ENCODE measurements at places on chromosomes 1 and 21. TPM values are rescaled to one million over a fixed set of nuclear protein-coding genes. Genes with fewer than 3 reads are reported as not detected.
A peak's percentile ranks its signal among the peaks of the same experiment; 100 is the strongest.

DNA sequence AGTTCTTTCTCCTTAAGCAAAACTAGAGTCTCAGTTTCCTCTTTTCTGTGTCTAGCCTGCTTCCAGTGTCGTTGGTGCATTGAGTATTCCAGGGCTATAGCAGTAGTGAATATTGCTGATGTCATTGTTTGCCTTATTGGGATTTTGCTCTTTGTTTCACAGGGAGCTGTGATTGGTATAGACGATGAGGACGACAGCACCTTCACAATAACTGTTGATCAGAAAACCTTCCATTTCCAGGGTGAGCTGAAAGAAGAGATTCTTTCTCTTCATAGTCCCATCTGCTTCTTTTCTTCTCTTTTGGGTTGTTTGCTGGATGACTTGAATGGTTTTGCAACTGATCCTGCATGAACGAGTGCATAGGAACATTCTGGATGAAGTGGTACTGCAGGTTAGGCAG, 52.4 kb downstream of the OSBPL9 start:
- no peak for DNase-seq

DNA sequence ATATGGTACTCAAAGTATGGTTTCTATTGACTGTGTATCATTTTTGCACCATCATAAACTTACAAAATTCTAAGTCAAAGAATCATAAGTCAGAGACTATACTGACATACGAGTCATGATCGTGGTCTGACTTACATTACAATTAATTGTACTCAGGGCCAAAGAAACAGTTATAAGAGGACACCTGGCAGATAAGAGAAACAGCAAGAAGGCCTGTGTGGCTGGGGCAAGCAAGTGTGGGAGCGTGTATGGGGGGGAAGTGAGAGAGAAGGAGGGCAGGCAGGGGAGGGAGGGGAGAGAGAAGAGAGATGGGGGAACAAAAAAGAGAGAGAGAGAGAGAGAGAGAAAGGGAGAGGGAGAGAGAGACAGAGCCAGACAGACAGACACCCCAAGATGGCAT, 70.9 kb downstream of the RERE start:
- no peak for DNase-seq

DNA sequence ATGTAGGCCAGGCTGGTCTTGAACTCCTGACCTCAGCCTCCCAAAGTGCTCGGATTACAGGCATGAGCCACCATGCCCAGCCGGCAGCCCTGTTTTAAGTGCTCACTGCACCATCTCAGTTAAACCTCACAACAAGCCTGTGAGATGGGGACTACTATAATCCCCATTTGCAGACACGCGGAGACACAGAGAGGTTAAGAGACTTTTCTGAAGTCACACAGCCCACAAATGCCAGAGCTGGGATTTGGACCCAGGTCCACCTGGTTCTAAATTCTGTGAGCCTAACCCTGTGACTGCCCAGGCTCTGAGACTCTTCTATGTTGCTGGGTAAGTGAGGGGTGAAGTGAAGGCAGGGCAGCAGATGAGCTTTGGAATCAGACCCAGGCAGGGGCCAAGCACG, 6.4 kb downstream of the PADI1 start:
- DNase-seq, result no peak

DNA sequence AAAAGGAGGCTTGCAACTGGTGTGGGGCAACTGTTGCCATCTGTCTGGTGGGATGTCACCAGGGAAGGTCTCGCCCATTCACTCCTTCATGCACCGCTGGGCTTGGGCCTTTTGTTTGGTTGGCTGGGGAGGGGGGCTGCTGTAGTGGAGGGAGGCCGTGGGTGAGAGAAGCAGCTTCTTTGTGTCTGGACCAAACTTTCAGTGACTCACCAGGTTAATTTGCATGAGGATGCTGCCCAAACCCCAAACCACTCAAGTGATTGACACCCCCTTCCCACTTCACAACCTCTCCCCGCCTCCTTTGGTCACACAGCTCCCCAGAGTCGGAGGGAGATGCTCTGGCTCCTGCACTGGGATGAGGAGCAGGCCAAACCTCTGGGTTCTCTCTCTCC, 19.7 kb downstream of the BTG2 start:
- peak; percentile 40 for DNase-seq

- DNase-seq, result no peak
These were observed 49.2 kb downstream of the ALG14 start for GRCh38 chr1:95023399-95024043.

DNA sequence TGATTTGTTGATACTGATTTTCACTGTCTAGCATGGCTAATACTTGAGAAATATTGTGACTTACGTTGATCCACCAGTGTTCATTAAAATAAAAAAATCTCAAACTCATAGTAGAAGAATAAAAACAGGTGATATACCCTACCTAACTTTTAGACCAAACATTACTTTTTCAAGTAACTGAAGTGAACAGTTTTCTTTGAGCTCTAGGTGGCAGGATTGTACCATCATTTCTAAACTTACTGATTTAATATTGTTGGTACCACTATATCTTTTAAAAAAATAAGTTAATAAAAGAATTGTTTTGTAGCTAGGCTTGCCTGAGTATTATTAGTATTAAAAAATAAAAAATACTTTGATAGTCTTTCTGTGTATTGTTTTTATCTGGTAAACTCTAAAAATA, 21.5 kb downstream of the CDC73 start:
- DNase-seq, result no peak

DNA sequence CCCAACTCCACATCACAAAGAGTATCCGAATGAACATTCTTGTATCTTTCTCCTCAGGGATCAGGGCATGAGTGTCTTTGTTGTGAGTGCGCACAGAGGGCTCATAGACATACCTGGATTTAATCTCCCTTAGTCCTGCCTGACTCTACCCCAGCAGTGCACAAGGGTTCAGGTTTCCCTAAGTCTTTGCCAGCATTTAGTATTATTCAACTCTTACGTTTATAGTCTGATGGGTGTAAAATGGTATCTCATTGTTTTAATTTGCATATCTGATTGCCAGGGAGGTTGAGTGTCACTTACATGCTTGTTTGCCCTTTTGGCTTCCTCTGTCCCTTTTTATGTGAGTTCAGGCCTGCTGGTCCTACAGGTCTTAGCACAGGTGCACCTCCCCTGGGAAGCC, 49.5 kb downstream of the FOXD2 start:
- DNase-seq, result no peak

- DNase-seq, result peak; percentile 88
These were observed at the start of gene FAAP20 for GRCh38 chr1:2194319-2194897. Gene FAAP20, minus strand, starts transcription at chr1:2194772. Its CDS starts 23 bp downstream, at chr1:2194749.

- no peak for DNase-seq
These were observed 571.8 kb upstream of the ADGRL2 start for GRCh38 chr1:81228926-81229325.

GRCh38 chr1:81304187-81304586, 496.5 kb upstream of the ADGRL2 start:
- no peak for DNase-seq

GRCh38 chr1:19038732-19039131, 82.3 kb upstream of the IFFO2 start:
- DNase-seq, result no peak

DNA sequence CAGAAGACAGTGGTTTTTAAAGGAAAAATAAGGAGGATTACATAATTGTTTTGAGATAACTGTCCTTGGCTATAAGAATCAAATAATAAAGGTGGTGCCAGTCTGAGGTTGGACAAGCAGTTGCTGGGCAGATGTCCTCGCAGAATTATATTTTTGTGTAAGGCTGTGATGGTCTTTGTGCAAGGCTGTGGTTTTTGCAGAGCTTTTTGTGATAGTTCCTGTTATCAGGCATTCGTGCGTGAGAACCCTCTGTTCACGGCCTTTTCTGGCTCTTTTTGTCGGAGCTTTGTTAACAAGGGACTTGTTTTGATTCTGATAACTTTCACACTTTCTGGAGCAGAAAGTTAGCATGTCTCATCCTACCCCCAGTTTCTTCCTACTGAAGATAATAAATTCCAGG, 33.4 kb downstream of the SH3BP5L start:
- no peak for DNase-seq

- no peak for DNase-seq
These were observed 19.7 kb downstream of the FGGY start for GRCh38 chr1:59316497-59317128.

GRCh38 chr1:209710093-209710492, 5.4 kb downstream of the HSD11B1 start:
- no peak for DNase-seq

DNA sequence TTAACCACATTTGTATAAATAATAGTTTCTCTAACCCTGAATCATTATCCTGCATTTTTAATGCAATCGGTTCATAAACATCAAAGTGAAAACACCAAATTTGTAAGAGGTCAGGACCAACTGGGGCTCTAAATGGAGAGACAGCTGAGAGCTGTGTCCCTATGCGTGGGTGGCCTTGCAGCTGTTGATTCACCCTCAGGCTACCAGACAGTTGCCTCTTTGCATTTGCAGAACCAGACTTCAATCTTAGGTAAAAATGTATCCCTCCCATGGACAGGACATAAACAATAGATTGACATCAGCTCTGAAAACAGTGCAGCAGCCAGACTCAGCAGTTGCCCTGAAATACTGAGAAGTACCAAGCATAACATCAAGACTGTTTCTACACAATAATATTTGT, 8.8 kb upstream of the TGFB2 start:
- no peak for DNase-seq

DNA sequence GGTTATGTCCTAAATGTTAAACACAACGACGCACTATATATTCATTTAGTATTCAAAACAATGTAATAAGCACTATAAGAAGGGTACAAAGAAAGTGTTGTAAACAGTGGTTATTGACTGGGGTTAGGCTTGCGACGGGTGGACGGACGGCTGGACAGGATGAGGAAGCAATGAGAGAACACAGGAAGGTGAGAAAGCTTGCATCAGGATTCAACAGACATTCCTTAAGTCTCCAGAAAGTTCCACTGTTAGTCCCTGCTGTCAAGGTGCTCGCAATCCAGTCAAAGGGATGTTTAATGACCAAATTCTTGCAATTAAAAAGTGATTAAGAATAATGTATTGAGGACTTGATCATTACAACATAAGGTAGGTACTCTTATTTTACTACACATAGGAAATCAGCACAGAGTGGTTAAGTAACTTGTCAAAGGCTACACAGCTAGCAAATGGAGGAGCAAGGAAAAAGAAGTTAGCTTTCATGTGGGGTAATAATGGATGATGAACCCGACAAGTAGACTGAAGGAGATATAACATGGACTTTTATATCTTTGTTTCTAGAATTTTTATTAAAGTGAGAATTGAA, 994 bp upstream of the ACBD6 start:
- DNase-seq, result peak; percentile 43

- DNase-seq, result no peak
These were observed 40.8 kb downstream of the ITSN1 start for GRCh38 chr21:33682992-33683627.

DNA sequence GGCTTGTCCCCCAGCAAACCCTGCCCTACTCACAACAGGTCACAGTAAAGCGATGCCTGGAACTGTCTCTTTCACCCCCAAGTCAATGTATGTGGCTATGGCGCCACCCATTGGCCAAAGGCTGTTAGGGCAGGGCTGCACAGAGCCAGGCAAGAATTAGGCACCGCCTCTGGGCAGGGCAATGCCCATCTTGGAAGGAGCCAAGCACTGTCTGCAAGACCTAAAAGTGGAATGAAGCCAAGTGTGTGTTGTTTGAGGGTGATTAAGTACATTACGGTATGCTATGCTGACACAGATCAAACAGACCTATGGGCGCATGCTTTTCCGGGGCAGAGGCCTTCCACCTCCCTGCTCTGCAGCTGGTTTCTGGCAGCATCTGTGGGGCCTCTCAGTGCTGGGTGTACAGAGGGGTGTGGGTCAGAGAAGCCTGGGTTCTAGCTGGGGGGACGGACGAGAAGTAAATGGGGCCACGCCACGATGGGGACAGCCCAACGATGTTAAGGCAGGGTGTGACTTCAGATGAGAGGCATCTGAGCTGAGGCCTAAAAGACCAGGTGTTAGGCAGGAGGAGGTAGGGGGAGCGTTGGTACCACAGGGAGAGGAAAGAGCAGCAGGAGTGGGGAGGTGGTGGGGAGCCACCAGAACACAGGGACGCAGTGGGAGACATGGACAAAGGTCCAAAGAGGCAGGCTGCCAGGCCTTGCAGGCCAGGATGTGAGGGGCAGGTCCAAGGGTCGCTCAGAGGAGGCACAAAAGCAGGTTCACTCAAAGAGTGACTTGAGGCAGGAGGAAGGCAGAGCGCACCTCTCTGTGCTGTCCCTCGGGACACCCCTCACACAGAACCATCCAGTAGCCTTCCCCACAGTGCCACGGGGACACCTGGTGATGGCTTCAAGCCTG, 49.8 kb downstream of the ACOT7 start:
- DNase-seq, result no peak

DNA sequence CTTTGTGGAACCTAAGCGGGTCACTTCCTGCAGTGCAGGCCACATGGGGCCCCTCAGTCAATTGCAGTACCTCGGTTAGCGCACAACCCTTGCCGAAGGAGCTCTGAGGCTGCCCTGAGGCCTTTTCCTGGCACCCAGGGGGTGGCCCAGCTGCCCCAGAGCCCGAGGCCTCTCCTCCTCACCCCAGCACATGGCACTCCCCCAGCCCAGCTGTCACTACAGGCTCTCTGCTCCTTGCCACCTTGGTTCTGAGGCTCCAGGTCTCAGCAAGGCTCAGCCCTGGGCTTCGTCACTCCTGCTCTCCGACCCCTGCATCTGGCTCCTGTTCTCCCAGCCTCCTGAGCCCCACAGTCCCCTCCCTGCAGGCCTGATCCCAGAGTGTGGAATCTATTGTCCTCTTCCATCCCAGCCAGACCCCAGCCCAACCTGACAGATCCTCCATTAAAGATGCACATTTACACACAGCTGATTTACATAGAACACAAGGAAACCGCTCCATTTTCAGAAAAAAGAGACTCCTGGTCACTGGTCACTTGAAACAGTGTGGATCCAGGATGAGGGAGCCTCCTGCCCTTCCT, 192.8 kb upstream of the POU3F1 start:
- no peak for DNase-seq

- DNase-seq, result no peak
These were observed 7.1 kb downstream of the ACOT7 start for GRCh38 chr1:6386371-6386949.

DNA sequence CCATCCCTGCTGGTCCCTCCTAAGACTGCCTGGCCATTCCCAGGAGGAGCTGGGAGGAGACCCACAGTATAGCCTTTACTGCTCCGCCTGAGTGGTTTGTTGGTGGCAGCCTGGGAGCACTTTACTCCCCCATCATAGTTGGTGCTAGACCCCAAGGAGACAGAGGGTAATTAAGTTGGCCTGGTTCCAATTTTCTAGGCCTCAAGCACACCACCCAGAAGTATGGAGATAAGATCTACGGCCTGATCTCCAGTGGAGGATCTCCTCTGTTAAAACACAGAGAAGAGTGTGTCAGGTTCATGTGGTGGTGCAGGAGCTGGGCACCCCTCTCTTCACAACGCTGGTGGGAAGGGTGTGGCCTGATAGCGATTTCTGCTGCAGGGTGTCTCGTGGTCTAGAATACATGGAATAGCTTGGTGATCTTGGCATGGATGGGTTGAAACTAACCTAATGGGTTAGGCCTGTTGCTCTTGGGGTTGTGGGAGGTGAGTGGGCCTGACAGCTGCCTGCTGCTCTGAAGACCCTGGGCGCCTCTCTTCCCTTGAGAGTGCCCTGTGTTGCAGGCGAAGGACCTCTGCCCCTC, 68.5 kb downstream of the FASLG start:
- no peak for DNase-seq

ARMH1 gene
- 4.5 TPM for total RNA-seq

SELENBP1 gene
- total RNA-seq, result 6.5 TPM

S100A16 gene
- total RNA-seq, result 13.0 TPM

CD1E gene
- total RNA-seq, result not detected

PLA2G2C gene
- not detected for total RNA-seq
